ENCODE measurements at places on chromosomes 6 and 20. TPM values are rescaled to one million over a fixed set of nuclear protein-coding genes. Genes with fewer than 3 reads are reported as not detected.

The OOEP gene
- total RNA-seq, result 0.48 TPM

The SYNE1 gene
- total RNA-seq, result 29.4 TPM

The RPS6KA2 gene
- total RNA-seq, result 4.0 TPM

The GTSF1L gene
- not detected for total RNA-seq

The TRIM10 gene
- not detected for total RNA-seq

The COL21A1 gene
- total RNA-seq, result not detected

The CFAP206 gene
- not detected for total RNA-seq

The AAR2 gene
- total RNA-seq, result 21.8 TPM

The HLA-DRB5 gene
- total RNA-seq, result 1.6 TPM

The MLN gene
- not detected for total RNA-seq

The RAB32 gene
- 0.50 TPM for total RNA-seq

The CBLN4 gene
- not detected for total RNA-seq

The CST9L gene
- not detected for total RNA-seq

The ENPP5 gene
- total RNA-seq, result 0.21 TPM

The GNMT gene
- 1.0 TPM for total RNA-seq

The PLEKHG1 gene
- 2.1 TPM for total RNA-seq

The FUT9 gene
- not detected for total RNA-seq

The COL20A1 gene
- total RNA-seq, result not detected

The SDC4 gene
- 33.0 TPM for total RNA-seq

The NXT1 gene
- 37.0 TPM for total RNA-seq

The MAK gene
- 0.05 TPM for total RNA-seq

The GATA5 gene
- total RNA-seq, result not detected

The HSPA1L gene
- 2.8 TPM for total RNA-seq

The FERMT1 gene
- 0.23 TPM for total RNA-seq

The SAMD5 gene
- total RNA-seq, result not detected

The SNAP91 gene
- not detected for total RNA-seq

The SLC17A1 gene
- total RNA-seq, result 0.41 TPM

The BACH2 gene
- total RNA-seq, result 48.7 TPM

The VSX1 gene
- total RNA-seq, result not detected

The GTF2H4 gene
- 44.9 TPM for total RNA-seq

The B3GAT2 gene
- total RNA-seq, result not detected

The HLA-DPB1 gene
- 10.6 TPM for total RNA-seq

The TMEM244 gene
- not detected for total RNA-seq

The IRAK1BP1 gene
- 0.68 TPM for total RNA-seq

The GOPC gene
- total RNA-seq, result 6.7 TPM

The ADGRB3 gene
- not detected for total RNA-seq
